GM12892 (cell line): ENCODE measurements at places on chromosomes 12 and 14.
A peak's percentile ranks its signal among the peaks of the same experiment; 100 is the strongest.

GRCh38 chr14:55707365-55707804, 127.4 kb downstream of the KTN1 start:
- DNase-seq = no peak

- DNase-seq = no peak
Measured at GRCh38 chr12:116346222-116346621, 68.7 kb upstream of the MED13L start.

GRCh38 chr12:21369141-21369980, 3.3 kb upstream of the IAPP start:
- DNase-seq = no peak

- no peak for DNase-seq
Measured at GRCh38 chr14:23054000-23054811, 3.1 kb downstream of the CDH24 start.

GRCh38 chr12:120225852-120226640, 25.1 kb upstream of the RPLP0 start:
- DNase-seq = no peak

DNA sequence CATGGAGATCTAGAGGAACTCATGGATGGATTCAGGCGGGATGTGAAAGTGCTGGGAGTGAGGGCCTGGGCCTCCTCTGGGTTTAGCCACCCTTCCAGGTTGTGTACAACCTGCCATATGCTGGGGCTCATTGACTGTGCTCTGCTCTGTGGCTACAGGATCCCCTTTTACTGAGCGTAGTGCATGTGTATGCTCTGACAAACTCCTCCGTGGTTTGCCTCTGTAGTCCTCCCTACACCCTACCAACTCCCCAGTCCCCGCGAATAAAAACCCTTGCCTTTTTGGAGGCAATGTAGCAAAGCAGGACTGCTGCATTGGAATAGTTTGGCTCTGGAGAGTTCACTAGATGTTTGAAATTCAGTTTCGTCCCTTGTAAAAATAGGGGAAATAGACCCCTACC, 17.4 kb downstream of the JDP2 start:
- DNase-seq = no peak

DNA sequence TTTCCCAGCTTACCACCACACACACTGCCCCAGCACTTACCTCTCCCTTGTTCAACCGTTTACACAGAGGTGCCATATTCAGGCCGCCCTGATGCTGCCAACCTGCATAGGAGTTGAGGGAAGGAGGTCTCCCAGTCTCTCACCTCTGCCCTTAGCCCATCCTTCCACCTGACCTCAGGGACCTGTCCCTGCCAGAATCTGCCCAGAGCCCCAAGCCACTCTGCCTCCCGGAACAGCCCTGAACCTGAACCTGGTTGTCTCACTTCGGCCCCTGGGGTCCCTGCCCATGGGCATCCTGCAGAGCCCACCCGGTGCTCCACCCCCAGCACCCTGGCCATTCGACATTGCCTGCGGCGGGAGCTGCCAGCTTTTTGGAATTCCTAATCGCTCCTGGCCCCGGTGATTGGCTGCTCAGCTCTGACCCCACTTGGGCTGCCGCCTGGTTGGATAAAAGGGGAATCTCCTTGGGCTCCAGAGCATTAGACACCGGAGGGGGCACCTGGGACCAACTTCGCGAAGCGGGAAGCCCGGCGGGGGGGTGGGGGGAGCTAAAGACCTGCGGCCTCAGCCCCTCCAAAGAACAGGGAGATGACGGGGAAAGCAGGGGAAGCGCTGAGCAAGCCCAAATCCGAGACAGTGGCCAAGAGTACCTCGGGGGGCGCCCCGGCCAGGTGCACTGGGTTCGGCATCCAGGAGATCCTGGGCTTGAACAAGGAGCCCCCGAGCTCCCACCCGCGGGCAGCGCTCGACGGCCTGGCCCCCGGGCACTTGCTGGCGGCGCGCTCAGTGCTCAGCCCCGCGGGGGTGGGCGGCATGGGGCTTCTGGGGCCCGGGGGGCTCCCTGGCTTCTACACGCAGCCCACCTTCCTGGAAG, at the start of gene VSX2:
VSX2 (plus strand) TSS at position 476 of the 874 bp plus-strand sequence; CDS start at position 589, 113 bp downstream.
- no peak for DNase-seq

- no peak for DNase-seq
Measured at GRCh38 chr12:96310067-96310466, 90.2 kb downstream of the CDK17 start.

GRCh38 chr14:103149351-103150237, 26.3 kb downstream of the TNFAIP2 start:
- DNase-seq = no peak

DNA sequence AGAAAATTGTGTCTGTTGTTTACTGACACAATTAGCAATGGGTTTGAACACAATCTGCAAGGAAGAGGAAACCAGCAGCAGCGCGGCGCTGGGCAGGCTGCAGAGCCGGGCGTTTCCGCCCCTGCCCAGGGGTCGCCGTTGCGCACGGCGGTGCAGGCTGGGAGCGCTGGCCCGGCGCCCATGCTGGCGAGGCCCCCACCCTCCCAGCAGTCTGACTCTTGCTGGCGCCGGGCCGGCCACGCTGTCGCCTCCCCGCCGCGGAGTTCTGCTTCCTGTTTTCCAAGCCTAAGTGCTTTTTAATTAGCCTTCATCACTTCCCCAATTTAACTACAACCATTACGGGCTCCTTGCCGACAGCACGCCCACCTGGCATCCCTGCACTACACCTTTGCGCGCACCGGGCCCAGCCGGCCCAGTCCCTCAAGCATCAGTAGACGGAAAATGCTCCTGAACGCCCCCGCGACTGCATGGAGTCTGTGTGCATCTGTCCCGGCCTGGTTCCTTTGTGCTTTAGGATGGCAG, 212.1 kb downstream of the GXYLT1 start:
- peak; percentile 23 for DNase-seq

DNA sequence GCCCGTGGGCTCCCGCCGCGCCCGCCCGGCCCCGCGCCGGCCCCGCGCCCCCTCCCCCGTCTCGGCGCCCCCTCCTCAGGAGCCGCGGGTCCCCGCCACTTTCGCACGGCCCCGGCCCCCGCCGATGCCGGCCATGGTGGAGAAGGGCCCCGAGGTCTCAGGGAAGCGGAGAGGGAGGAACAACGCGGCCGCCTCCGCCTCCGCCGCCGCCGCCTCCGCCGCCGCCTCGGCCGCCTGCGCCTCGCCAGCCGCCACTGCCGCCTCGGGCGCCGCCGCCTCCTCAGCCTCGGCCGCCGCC, 263 bp downstream of the RCOR1 start:
- DNase-seq = no peak

DNA sequence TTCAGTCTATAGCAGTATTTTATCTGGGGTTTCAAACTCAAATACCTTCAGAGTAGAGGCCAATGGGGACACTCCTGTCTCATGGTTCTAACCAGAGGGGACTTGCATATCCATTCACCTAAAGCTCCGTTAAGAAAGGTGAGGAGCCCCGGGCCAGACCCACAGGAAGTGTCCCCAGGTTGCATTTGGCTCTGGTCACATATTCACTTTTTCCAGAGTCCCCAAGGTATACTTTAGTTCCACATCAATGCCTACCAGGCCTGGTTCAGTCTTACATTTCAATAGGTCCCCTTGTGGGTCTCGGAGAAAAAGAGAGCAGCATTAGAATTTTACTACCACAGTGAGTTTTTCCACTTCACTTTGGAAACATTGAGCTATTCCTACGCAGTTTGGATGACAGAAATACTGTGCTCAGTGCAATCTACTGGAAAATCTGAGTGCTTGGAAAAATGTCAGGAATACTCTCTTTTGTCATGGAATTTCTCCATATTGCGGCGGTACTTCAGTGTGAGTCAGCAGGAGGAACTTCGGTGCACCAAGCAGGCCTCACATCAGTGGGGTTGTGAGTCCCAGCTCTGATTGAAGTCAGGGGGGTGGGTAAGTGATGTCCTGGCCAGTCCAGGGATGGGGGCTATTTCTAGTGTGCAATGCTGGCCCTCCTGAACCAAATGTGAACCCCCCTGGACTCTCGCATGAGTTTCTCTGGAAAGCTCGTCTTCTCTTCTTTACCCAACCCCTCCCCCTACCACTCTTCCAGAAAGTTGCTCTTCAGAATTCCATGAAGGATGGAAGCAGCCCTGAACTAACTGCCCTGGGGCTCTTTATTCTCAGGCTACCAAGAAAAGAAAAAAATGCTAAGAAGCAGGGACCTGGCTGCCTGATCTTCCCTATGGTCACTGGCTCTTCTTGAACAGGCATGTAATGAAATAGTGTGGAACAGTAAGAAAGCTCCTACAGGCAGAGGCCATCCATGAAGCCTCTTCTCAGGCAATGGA, 184.7 kb downstream of the PRKCH start:
- no peak for DNase-seq

- no peak for DNase-seq
Measured at GRCh38 chr12:78455991-78456390, 408.6 kb upstream of the SYT1 start.

GRCh38 chr12:125247477-125247876, 182.2 kb downstream of the AACS start:
- DNase-seq = no peak

DNA sequence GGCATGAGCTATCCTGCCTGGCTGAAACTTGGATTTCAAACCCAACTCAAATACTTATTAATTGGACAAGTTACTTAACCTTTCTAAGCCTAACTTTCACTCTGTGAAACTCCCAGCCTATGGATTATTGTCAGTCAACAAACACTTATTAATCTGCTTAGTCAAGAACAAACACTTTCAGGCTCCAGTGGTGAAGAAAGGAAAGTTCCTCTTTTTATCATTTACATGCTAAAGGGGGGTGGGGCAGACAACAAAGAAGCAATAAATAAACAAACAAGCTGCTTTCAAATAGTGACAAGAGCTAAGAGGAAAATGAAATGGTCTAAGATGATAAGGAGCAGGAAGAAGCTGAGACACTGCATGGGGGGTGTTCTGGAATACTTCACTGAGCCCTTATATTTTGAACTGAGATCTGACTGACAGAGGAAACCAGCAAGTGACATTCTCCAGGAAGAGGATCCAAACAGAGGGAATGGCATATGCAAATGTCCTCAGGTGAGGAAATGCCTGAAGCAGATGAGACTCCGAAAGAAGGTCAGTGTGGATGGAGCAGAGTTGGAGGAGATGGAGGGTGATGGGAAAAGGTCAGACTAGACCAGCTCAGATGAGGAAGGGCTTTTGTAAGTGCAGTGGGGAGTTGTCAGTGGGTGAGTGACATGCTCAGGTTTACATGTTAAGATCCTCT, 259.6 kb downstream of the ITPR2 start:
- DNase-seq = no peak

DNA sequence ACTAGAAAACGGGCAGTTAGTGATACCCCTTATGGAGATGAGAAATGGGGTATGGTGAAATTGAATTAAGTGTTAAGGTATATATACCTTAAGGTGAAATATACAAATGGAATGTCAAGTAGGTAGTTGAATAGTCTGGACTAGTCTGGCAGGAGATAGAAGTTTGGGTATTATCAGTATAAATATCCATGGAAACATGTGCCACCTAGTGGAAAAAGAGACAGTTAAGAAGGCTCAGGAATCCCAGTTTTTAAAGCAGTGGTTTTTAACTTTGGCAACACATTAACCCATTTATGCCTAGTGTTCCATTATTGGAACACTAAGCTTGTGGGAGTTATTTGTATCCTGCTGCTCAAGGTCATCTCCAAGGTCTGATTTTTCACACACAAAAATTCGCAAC, 38.6 kb upstream of the TPH2 start:
- no peak for DNase-seq

- DNase-seq = no peak
Measured at GRCh38 chr12:111427417-111428074, 21.8 kb downstream of the SH2B3 start.

DNA sequence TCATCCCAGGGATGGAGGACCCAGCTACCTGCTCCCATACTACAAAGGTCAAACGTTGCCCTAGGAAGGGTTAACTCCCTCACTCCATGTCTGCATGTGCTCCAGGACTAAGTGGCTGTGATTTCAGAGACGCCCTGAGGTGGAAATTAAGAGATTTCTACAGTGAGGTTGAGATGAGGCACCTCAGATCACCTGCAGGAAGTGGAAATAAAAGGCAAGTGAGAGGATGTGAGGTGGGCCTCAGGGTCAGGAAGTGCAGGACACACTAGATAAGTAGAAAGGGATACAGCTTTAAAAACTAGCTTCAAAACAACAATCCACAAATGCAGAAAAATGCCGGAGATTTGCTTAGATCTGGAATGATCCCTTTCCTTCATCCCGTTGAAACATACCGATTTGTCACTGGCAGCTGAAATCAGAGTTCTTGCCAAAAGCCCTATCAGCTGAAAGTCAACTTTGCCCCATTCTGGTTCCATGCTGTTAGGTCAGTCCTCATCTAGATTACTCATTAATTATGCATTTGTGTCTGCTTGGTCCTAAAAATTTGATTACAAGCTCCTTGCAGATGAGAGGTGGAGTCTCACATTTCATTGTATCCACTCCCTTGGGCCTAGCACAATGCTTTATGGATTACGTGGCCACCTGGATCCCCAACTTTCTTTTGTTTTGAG, 6.6 kb downstream of the PLBD1 start:
- no peak for DNase-seq

GRCh38 chr12:111964935-111965334, 48.0 kb downstream of the TMEM116 start:
- DNase-seq = no peak

- no peak for DNase-seq
Measured at GRCh38 chr12:96879301-96879700, 27.8 kb upstream of the NEDD1 start.

DNA sequence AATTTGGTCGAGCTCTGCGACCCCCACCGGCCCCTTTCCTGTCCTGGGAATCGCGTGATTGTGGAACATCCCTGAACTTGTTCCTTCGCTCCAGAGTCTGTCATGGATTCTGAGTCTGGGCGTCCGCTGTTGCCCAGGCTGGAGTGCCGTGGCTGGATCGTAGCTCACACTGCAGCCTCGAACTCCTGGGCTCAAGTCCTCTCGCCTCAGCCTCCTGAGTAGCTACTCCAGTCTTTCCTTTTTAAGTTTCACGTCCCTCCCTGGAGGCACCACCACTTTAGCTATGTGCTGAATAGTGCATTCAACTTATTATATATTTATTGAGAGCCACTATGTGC, 698 bp downstream of the ACOT6 start:
- no peak for DNase-seq
